ENCODE measurements at places on chromosomes 12 and 14. TPM values are rescaled to one million over a fixed set of nuclear protein-coding genes. Genes with fewer than 3 reads are reported as not detected.
A peak's percentile ranks its signal among the peaks of the same experiment; 100 is the strongest.

DNA sequence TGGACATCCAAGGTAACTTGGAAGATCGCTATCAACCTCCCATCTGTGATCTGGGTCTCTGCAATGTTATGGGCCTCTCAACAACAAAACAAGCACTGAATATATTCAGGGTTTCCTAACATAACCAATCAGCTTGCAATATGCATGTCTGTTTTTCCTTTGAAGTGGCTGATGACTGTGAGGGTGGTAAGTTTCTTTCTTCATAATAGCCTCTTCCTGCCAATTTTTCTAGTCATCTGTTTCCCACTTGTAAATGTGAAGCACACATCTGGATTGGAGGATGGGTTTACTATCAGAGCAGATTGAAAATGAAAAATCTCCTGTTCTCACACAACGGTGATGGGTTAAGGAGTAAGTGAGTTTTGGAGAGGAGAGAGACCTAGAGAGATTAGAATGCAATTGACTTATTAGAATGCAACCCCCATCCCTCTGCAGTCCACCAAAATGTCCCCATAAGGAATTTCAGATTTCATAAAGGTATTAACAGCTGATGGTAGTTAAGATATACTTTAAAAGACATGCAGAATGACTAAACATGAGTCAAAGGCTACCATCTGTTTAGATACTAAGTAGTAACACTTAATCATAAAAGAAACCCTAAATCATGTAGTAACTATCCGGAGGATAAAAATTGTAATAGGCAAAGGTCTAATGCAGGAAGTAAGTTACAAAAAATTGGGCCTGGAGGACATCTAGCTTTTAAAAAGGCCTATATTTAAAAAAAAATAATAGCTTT is 58.4 kb upstream of the SAV1 start:
- no peak overlapping the region for H3K27ac ChIP-seq
- DNase-seq, result no peak
- peaks cover 9% of the 10 kb centered on the region for H3K36me3 ChIP-seq
- H3K4me1 ChIP-seq, result no peaks in the 10 kb centered on the region

GRCh38 chr14:51071857-51072256 is 23.0 kb downstream of the TRIM9 start:
- no peaks in the 10 kb centered on the region for H3K36me3 ChIP-seq
- no peak overlapping the region for H3K27ac ChIP-seq
- H3K4me1 ChIP-seq, result no peaks in the 10 kb centered on the region

GRCh38 chr14:106207316-106207715 is 680.9 kb downstream of the TMEM121 start:
- DNase-seq, result no peak
- H3K36me3 ChIP-seq, result no peaks in the 10 kb centered on the region
- H3K4me3 ChIP-seq, result no peak overlapping the region
- H3K4me1 ChIP-seq, result no peaks in the 10 kb centered on the region

DNA sequence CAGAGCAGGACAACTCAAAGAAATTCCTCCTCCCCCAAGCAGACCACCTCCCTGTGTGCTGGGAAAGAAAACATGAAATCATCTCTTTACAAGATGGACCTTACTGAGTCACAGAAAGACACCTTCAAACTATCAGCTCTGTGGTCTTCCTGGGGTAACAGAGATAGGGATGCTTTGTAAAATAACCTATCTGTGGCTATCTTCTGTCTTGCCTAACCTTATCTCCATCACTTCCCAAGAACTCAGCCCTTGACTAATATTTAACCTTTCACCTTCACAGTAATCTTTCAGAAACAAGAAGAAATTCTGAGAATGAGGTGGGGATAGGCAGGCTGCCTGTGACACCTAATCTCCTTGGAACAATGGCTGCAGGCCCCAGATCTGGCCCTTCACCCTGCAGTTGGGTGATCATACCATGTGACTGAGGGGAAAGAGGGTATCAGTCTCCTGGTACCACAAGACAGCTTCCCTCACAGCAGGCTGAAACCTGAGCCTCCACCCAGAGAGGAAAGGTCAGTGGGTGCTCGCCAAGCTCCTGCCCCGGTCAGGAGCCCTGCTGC is 27.4 kb upstream of the CEBPE start:
- H3K27me3 ChIP-seq, result no peaks in the 10 kb centered on the region
- DNase-seq, result no peak
- no peak overlapping the region for H3K4me3 ChIP-seq
- H3K4me1 ChIP-seq, result no peaks in the 10 kb centered on the region
- no peak overlapping the region for H3K27ac ChIP-seq

DNA sequence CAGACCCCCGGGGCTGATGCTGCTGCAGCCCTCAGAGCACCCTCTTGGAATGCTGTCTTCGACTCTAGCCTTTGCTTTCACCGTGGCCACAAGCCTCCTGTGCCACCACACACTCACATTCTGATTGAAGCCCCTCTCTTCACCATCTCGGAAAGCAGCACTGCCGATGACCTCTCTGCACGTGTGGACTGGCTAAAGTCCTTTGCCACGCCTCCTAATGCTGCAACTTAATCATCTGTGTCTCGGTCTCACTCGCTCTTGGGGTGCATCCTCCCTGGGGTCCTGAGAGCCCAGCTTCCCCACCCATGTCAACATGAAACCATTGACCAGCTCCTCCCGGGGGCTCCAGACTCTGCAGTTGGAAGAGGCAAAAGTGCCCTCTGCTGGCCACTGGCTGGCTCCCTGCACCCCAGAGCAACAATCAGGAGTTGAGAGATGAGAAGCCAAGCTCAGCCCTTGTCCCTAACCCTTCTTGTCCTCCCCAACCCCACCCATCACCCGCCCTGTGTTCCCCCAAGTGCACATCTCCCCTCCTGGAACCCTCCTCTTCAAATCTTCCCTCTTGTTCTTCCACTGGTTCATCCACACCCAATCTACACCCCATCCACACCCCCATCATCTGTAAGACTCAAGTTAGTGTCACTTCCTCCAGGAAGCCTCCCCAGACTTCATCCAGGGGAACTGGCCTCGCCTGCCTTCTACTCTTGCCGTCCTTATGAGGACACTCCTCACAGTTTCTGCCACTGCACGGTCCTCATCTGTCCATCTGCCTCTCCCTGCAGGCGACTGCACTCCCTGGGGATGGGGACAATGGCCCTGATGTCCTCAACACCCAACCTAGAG is 23.6 kb upstream of the FAM181A start:
- H3K4me1 ChIP-seq, result no peaks in the 10 kb centered on the region
- H3K36me3 ChIP-seq, result no peaks in the 10 kb centered on the region
- no peak overlapping the region for H3K27ac ChIP-seq
- no peak overlapping the region for H3K4me3 ChIP-seq

GRCh38 chr14:56390859-56391258 is 188.7 kb upstream of the TMEM260 start:
- no peak overlapping the region for H3K27ac ChIP-seq
- no peak overlapping the region for H3K4me3 ChIP-seq
- no peak for DNase-seq
- no peaks in the 10 kb centered on the region for H3K4me1 ChIP-seq
- H3K27me3 ChIP-seq, result no peaks in the 10 kb centered on the region

GRCh38 chr12:103799857-103800771 is 40.9 kb downstream of the NT5DC3 start:
- peaks cover 5% of the 10 kb centered on the region for H3K36me3 ChIP-seq
- H3K4me3 ChIP-seq, result no peak overlapping the region
- H3K4me1 ChIP-seq, result peaks cover 15% of the 10 kb centered on the region
- no peaks in the 10 kb centered on the region for H3K27me3 ChIP-seq

DNA sequence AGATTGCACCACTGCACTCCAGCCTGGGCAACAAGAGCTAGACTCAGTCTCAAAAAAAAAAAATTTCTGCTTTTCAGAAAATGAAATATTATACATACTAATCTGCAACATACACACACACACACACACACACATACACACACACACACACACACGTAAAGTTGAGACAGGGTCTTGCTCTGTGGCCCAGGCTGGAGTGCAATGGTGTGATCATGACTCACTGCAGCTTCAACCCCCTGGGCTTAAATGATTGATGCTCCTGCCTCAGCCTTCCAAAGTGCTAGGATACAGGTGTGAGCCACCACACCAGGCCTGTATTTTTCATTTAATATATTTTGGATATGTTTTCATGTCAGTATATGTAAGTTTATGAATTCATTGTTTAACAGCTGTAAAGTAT is 18.8 kb upstream of the WDR20 start:
- peaks cover 5% of the 10 kb centered on the region for H3K4me1 ChIP-seq
- no peaks in the 10 kb centered on the region for H3K36me3 ChIP-seq
- no peak overlapping the region for H3K27ac ChIP-seq

- H3K4me1 ChIP-seq, result peaks cover 44% of the 10 kb centered on the region
- no peak for DNase-seq
- H3K4me3 ChIP-seq, result no peak overlapping the region
- H3K36me3 ChIP-seq, result no peaks in the 10 kb centered on the region
- H3K27ac ChIP-seq, result peak overlapping the region; percentile 63
Measured at GRCh38 chr14:35351897-35352273, 52.7 kb downstream of the NFKBIA start.

- H3K4me3 ChIP-seq, result no peak overlapping the region
- no peaks in the 10 kb centered on the region for H3K36me3 ChIP-seq
- no peaks in the 10 kb centered on the region for H3K4me1 ChIP-seq
- no peak for DNase-seq
Measured at GRCh38 chr12:32983968-32984367, 87.4 kb upstream of the PKP2 start.

DNA sequence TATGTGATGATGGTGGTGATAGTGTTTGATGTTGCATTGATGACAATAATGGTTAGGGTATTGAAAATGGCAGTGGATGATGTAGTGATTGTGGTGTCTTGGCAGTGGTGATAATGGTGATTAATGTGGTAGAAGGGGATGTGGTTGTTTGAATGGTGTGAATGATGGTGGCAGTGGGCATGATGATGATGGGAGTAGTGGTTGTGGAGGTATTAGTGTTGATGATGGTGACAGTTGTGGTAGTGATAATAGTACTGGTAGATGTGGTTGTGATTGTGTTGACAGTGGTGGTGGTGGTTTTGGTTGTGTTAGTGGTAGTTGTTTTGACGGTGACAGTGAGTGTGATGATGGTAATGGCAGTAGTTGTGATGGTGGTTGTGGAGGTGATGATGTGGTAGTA is 1049.0 kb downstream of the VRK1 start:
- H3K36me3 ChIP-seq, result no peaks in the 10 kb centered on the region
- H3K27ac ChIP-seq, result no peak overlapping the region
- no peak for DNase-seq
- no peaks in the 10 kb centered on the region for H3K27me3 ChIP-seq

- H3K36me3 ChIP-seq, result no peaks in the 10 kb centered on the region
- H3K4me1 ChIP-seq, result no peaks in the 10 kb centered on the region
- no peak overlapping the region for H3K4me3 ChIP-seq
Measured at GRCh38 chr14:93073358-93073707, 42.4 kb downstream of the ITPK1 start.

- H3K4me3 ChIP-seq, result no peak overlapping the region
- no peak overlapping the region for H3K27ac ChIP-seq
- H3K36me3 ChIP-seq, result no peaks in the 10 kb centered on the region
- no peaks in the 10 kb centered on the region for H3K27me3 ChIP-seq
- no peak for DNase-seq
Measured at GRCh38 chr12:130133851-130134562, 28.3 kb upstream of the FZD10 start.

DNA sequence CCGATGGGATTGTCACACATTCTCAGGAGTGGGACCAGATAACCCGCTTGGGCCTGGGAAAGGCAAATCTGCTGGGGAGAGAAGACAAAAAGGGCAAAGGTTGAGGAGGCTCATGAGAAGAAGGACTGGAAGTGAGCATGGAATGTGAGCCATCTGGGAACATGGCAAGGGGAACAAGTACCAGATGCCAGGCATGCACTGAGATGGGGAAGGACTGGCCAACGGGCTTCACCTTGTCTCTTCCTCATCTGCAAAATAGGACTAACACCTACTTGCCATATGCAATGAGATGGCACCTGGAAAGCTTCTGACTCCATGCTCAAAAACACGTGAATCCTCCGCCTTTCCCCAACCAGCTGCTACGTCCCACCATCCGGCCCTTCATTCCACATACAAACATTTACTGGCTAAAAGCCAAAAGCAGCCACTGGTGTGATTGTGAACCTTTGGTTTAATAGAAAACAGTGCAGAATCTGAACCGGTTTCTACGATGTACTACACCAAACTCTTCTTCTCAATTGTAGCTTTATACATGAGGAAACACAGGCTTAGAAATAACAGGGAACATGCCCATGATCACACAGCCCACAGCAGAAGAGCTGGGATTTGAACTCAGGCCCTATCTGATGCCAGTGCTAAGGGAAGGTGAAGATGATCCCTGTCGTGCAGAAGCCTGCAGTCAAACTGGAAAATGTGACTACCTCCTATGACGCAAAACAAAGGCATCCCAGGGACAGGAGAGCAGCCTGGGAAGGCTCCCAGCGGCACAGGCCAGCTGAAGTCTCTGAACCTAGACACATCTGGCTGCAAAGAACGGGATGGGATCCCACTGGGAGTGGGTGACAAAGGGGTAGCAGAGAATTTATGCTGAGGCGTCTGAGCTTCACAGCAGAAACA is 112.1 kb downstream of the TTC7B start:
- H3K27ac ChIP-seq, result no peak overlapping the region
- H3K4me3 ChIP-seq, result no peak overlapping the region
- H3K4me1 ChIP-seq, result no peaks in the 10 kb centered on the region
- no peaks in the 10 kb centered on the region for H3K27me3 ChIP-seq
- no peak for DNase-seq

- H3K36me3 ChIP-seq, result no peaks in the 10 kb centered on the region
- H3K27me3 ChIP-seq, result no peaks in the 10 kb centered on the region
- DNase-seq, result no peak
- no peak overlapping the region for H3K27ac ChIP-seq
- no peaks in the 10 kb centered on the region for H3K4me1 ChIP-seq
Measured at GRCh38 chr12:93650626-93651025, 26.5 kb upstream of the CRADD start.

DNA sequence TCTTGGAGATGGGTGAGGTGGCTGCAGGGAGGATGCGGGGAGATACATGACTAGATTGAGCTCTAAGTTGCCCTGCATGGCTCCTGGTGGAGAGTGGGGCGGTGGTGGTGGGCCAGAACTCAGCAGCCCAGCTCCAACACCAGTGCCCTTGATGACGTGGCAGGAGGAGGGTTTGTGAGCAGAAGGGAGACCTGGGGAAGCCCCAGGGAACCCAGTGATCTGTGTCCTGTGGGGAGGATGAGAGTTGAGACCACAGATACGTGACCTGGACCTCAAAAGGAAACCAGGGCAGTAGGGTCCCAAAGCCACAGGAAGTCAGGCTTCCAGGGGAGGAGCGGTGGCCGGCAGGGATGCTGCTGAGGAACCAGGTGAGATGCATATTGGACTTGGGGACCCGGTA is 989.1 kb upstream of the TMEM132C start:
- no peak overlapping the region for H3K27ac ChIP-seq
- no peaks in the 10 kb centered on the region for H3K27me3 ChIP-seq
- no peak for DNase-seq
- H3K4me3 ChIP-seq, result no peak overlapping the region
- H3K4me1 ChIP-seq, result no peaks in the 10 kb centered on the region
- no peaks in the 10 kb centered on the region for H3K36me3 ChIP-seq

GRCh38 chr14:60760644-60761364 is 26.2 kb downstream of the MNAT1 start:
- H3K4me1 ChIP-seq, result peaks cover 11% of the 10 kb centered on the region
- H3K36me3 ChIP-seq, result no peaks in the 10 kb centered on the region
- no peak overlapping the region for H3K4me3 ChIP-seq
- no peak for DNase-seq
- H3K27me3 ChIP-seq, result no peaks in the 10 kb centered on the region

Gene CLMN
- 34.9 TPM for total RNA-seq

Gene PLBD1
- total RNA-seq, result 37.8 TPM

Gene TCHP
- total RNA-seq, result 25.0 TPM

Gene WASHC4
- total RNA-seq, result 44.7 TPM

Gene AMN
- total RNA-seq, result 0.44 TPM

Gene CLEC2A
- not detected for total RNA-seq

Gene HOXC10
- total RNA-seq, result 154 TPM

Gene LUM
- 0.23 TPM for total RNA-seq

Gene GMPR2
- 45.9 TPM for total RNA-seq

Gene SPATA7
- 4.0 TPM for total RNA-seq

Gene IQSEC3
- not detected for total RNA-seq

Gene MEG3
- 62.4 TPM for total RNA-seq
